Adrenal gland (tissue), 19 donors: ENCODE measurements at places on chromosomes 6 and 20. TPM values are rescaled to one million over a fixed set of nuclear protein-coding genes. Genes with fewer than 3 reads are reported as not detected.

GRCh38 chr20:34062570-34063482 is 49.2 kb downstream of the EIF2S2 start:
- no peak overlapping the region for H3K27ac ChIP-seq
- H3K27me3 ChIP-seq: no peaks in the 10 kb centered on the region
- no peak for DNase-seq
- no peak overlapping the region for H3K4me3 ChIP-seq

REPS1 gene
- polyA plus RNA-seq: 32.0 TPM

CDYL gene
- 13.3 TPM for polyA plus RNA-seq

PRDM13 gene
- not detected for polyA plus RNA-seq

LRP11 gene
- polyA plus RNA-seq: 65.1 TPM

- H3K4me1 ChIP-seq: peaks cover 36% of the 10 kb centered on the region
- peak; percentile 36 for DNase-seq
- H3K27me3 ChIP-seq: no peaks in the 10 kb centered on the region
Observed at GRCh38 chr20:59042151-59042795, at the start of gene PRELID3B. PRELID3B (minus strand) TSS chr20:59042786; CDS start chr20:59042730, 56 bp downstream.

GPX5 gene
- not detected for polyA plus RNA-seq

MUCL3 gene
- 0.02 TPM for polyA plus RNA-seq

- H3K4me1 ChIP-seq: no peaks in the 10 kb centered on the region
- H3K27me3 ChIP-seq: no peaks in the 10 kb centered on the region
- no peak overlapping the region for H3K4me3 ChIP-seq
- H3K27ac ChIP-seq: no peak overlapping the region
Observed at GRCh38 chr6:92648364-92649086, 770.8 kb downstream of the EPHA7 start.

- no peak for DNase-seq
- no peaks in the 10 kb centered on the region for H3K36me3 ChIP-seq
- no peaks in the 10 kb centered on the region for H3K4me1 ChIP-seq
- H3K27me3 ChIP-seq: no peaks in the 10 kb centered on the region
- H3K27ac ChIP-seq: no peak overlapping the region
- no peak overlapping the region for H3K4me3 ChIP-seq
Observed at GRCh38 chr6:135530113-135530512, 32.6 kb upstream of the AHI1 start.

DNA sequence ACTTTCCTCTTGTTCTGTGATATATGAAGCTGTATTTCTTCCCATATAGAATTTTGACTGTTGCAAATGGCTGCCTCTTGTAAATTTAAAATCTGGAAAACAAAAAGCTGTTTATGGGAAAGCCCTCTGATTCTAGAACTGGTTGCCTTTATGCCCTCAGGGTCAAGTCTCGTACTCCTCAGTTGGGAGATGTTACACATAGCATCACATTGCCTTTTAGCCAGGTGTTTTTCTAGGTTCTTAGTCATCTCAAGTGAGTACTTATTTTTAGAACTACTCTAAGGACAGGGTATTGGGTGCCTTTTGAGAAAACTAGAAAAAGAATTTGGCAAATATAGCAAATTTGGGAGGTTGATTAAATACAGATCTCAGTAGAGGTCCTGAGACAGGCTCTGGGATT is 58.5 kb downstream of the ANKS1A start:
- H3K27ac ChIP-seq: no peak overlapping the region
- no peak overlapping the region for H3K4me3 ChIP-seq
- DNase-seq: no peak
- no peaks in the 10 kb centered on the region for H3K4me1 ChIP-seq
- no peaks in the 10 kb centered on the region for H3K27me3 ChIP-seq

GRCh38 chr6:84072442-84072997 is 38.9 kb downstream of the MRAP2 start:
- no peaks in the 10 kb centered on the region for H3K27me3 ChIP-seq
- H3K27ac ChIP-seq: no peak overlapping the region
- no peaks in the 10 kb centered on the region for H3K36me3 ChIP-seq
- H3K4me1 ChIP-seq: no peaks in the 10 kb centered on the region
- DNase-seq: no peak

- H3K36me3 ChIP-seq: no peaks in the 10 kb centered on the region
- H3K27me3 ChIP-seq: no peaks in the 10 kb centered on the region
- no peak for DNase-seq
- H3K4me3 ChIP-seq: no peak overlapping the region
Observed at GRCh38 chr6:22328474-22328873, 31.6 kb upstream of the PRL start.

DNA sequence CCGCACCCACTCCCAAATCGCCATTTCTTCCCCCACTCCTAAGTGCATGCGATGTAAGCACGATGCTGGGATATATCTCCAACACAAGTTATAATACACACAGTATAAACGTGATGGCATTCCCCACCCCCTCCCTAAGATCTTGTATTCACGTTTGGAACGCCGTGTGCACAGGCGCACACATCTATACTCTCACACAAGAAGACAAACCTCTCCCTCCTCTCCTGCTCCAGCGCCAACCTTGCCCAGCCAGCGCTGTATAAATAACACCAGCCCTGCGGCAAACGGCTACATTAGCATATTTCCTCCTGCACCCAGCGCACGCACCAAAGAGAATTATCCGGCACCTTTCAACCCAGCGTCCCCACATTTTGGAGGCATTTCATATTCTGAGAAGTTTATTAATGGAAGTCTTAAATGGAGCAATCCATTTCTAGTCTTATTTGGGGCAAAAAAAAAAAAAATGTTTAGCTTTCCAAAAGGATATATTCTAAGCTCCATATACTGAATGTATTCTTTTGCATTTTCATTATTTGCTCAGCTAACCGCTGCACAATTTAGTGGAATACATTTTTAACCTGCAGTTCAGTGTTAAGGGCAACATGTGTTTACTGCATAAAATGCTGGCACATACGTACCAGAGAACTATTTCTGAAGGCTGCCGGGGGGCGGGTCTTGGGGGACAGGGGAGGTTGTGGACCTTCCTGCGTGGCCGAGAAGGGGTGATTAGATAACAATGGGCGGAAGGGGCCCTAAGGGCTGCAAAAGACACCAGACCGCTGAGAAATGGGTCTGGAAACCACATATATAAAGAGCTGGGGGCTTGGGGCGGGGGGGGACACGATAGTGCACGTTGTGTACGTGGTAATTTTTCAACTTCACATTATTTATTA is 1.1 kb upstream of the SLC22A23 start:
- no peaks in the 10 kb centered on the region for H3K36me3 ChIP-seq
- no peak overlapping the region for H3K4me3 ChIP-seq
- H3K4me1 ChIP-seq: peaks cover 14% of the 10 kb centered on the region

TMEM170B gene
- 5.9 TPM for polyA plus RNA-seq

GRCh38 chr20:23340524-23340923 is 10.1 kb upstream of the NXT1 start:
- H3K27me3 ChIP-seq: no peaks in the 10 kb centered on the region
- no peak overlapping the region for H3K4me3 ChIP-seq
- no peaks in the 10 kb centered on the region for H3K36me3 ChIP-seq
- no peak overlapping the region for H3K27ac ChIP-seq
- DNase-seq: peak; percentile 55
- H3K4me1 ChIP-seq: no peaks in the 10 kb centered on the region

RBPJL gene
- polyA plus RNA-seq: not detected

DNA sequence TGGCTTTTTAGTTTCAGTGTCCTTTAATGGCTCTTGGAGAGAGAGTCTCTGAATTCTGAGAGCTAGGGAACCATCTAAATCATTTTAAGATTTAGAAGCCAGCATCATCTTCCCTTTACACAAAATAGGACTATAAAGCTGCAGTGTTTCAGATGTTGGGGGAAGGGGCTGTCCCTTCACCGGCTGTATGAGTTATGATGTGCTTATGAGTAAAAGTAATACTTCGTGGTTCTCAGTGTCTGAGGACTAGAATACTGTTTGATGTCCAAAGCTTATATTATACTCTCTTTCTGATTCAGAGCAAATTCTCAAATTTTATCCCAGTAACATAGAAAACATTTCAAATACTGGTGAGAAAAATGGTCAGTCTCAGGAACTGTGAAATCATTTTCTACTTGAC is 63.5 kb upstream of the FAM8A1 start:
- no peak overlapping the region for H3K27ac ChIP-seq
- H3K4me1 ChIP-seq: no peaks in the 10 kb centered on the region
- no peaks in the 10 kb centered on the region for H3K36me3 ChIP-seq
- DNase-seq: no peak

TFAP2A gene
- 0.18 TPM for polyA plus RNA-seq

- DNase-seq: no peak
- H3K27me3 ChIP-seq: no peaks in the 10 kb centered on the region
Observed at GRCh38 chr20:64188091-64188490, 23.8 kb downstream of the MYT1 start.

DNA sequence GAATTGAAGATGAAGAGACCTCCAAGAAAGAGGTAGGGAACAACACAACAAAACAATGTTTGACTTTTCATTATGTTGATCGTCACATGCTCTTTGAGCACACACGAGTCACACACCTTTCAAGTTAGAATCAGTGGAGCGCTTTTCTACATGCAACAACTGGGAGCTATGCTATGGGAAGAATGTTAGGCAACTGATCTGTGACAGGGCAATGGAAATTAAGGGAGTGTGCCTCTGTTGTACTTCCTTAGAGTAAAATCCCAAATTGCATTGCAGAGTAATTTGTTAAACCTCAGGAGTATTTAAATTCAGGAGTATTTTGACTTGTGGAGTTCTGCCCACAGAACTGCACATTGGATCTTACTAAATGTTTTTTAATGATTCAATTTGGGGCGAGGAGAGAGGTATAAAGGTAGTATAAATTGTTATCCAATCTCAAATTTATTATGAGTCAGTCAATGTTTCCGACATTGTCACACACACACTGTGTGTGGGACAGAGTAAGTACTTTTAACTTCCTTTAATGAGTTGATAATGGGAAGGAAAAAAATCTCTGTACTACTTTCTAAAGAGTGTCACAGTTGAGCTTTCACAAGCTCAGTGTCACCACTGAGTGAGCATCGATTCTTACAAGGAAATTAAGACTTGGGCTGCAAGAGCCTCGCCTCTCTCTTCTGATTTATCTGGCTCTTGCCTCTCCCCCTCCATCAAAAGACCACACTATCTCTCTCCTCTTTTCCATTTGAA is 10.7 kb downstream of the GNAS start:
- H3K36me3 ChIP-seq: no peaks in the 10 kb centered on the region
- H3K4me3 ChIP-seq: no peak overlapping the region
- no peak overlapping the region for H3K27ac ChIP-seq

GRCh38 chr6:160101277-160102205 is 20.1 kb upstream of the SLC22A1 start:
- no peaks in the 10 kb centered on the region for H3K27me3 ChIP-seq
- H3K36me3 ChIP-seq: peaks cover 60% of the 10 kb centered on the region
- H3K4me1 ChIP-seq: no peaks in the 10 kb centered on the region
- H3K27ac ChIP-seq: no peak overlapping the region
- no peak for DNase-seq

- H3K27me3 ChIP-seq: no peaks in the 10 kb centered on the region
- H3K4me3 ChIP-seq: no peak overlapping the region
- no peaks in the 10 kb centered on the region for H3K36me3 ChIP-seq
- DNase-seq: peak; percentile 83
- H3K4me1 ChIP-seq: peaks cover 5% of the 10 kb centered on the region
- H3K27ac ChIP-seq: peak overlapping the region; percentile 74
Observed at GRCh38 chr20:17835240-17835933, 133.2 kb downstream of the SNX5 start.

NMBR gene
- polyA plus RNA-seq: not detected

- no peaks in the 10 kb centered on the region for H3K27me3 ChIP-seq
- no peaks in the 10 kb centered on the region for H3K36me3 ChIP-seq
- H3K4me3 ChIP-seq: no peak overlapping the region
Observed at GRCh38 chr6:122198922-122199321, 200.5 kb upstream of the HSF2 start.

DNA sequence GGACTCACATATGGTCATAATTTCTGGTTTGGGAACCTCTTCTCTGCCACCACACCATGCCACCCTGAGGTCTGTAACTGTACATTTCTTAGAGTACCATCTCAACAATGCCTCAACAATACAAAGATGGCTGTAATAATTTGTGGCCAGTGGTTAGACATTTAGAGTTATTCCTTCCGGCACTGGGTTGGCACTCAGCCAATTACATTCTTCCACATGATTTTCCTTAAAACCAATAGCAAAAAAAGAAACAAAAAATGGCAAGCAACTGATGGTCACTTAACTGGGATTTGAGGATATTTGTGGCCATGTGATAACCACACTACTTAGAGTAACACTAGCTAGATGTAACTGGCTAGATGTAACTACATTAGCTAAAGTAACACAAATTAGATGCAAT is 79.9 kb downstream of the SEL1L2 start:
- no peak for DNase-seq
- no peak overlapping the region for H3K4me3 ChIP-seq
- no peaks in the 10 kb centered on the region for H3K4me1 ChIP-seq
- no peaks in the 10 kb centered on the region for H3K27me3 ChIP-seq
- H3K27ac ChIP-seq: no peak overlapping the region

C20orf141 gene
- not detected for polyA plus RNA-seq

HLA-DPB1 gene
- polyA plus RNA-seq: 50.8 TPM

DNA sequence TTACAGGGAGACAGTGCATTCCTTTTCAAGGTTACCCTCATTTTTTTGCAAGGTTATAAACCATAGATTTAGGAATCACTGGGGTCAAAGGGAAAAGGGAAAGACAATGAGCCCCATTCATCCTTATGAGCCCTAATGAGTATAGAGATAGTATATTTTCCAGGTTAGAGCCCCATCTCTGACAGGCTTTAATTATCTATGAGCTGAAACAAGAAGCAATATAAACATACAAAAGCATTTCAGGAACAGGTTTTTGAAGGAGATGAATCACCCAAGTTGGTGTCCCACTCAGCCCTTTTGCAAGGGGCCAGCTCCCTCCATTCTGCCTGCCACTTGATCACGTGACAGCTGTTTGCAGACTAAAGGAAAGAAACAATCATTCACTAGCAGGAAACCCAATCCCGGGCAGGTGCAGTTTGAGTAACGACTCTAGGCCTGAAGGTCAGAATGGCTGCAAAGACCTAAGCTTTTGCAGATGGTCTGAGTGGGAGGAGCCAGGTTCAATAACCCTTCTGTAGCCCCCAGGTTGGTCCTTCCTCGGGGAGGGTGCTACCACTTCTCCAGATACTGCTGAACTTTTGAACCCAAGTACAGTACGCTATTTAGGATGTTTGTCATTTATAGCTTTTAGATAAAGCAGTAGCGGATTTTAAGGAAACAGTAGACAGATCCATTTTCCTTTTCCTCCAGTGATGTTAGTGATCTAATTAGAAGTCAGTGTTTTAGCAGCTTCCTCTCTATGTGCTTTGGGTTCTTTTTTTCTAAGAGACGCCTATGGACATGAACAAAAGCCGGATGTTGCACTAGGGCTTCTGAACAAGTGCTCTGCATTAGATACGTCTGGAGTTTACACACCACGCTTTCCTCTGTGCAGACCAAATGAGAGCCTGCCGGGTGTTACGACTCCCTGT is 253.2 kb downstream of the SOX4 start:
- no peak overlapping the region for H3K4me3 ChIP-seq
- DNase-seq: peak; percentile 16
- no peaks in the 10 kb centered on the region for H3K4me1 ChIP-seq
- H3K36me3 ChIP-seq: no peaks in the 10 kb centered on the region

DNA sequence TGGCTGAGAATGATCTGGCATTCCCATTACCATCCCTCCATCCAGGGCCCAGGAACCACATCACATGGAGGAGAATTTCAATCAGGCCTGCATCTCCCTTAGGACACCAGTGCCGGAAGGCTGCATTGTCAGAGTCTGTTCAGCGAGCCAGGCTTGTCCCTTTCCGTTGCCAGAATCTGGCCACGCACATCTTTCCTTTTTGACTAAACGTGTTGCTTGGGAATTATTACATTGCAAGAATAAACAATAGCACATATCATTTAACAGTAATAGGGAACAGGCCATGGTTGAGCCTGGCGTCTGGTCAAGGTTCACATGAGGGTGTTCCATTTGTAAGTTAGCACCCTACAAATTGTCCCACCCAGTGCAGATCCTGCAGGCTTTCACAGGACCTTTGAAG is 42.8 kb downstream of the SOBP start:
- no peaks in the 10 kb centered on the region for H3K36me3 ChIP-seq
- H3K27ac ChIP-seq: no peak overlapping the region
- DNase-seq: no peak
- no peak overlapping the region for H3K4me3 ChIP-seq

SOBP gene
- polyA plus RNA-seq: 13.9 TPM
